ENCODE measurements at places on chromosomes 1 and 21.

GRCh38 chr1:197101978-197102377 lies 34.9 kb upstream of the F13B start:
- DNase-seq: no peak

DNA sequence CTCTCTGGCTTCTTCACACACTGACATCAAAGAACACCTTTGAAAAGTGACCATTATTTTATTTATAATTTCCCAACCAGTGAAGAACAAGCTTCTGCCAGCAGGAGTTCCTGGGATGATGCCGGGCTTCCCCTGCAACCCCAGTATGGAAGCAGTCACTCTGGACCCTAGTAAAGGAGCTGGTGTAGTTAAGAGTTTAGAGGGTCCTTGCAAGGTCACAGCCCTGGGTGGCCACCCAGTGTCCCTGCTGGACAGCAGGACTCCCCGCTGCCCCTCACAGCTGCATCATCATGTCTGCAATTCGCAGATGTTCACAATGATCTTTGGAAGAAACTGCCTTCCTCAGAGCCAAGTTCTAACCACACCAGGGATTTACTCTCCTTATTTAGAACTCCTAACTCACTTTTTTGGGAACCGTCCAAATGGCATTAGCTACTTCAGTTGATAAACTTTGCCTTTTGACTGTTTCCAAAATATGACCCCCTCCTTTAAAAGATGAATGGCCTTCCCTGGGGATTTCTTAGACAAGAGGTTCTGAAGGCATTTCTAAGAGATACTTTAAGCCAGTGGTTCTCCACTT lies 90.6 kb downstream of the HIVEP3 start:
- no peak for DNase-seq

DNA sequence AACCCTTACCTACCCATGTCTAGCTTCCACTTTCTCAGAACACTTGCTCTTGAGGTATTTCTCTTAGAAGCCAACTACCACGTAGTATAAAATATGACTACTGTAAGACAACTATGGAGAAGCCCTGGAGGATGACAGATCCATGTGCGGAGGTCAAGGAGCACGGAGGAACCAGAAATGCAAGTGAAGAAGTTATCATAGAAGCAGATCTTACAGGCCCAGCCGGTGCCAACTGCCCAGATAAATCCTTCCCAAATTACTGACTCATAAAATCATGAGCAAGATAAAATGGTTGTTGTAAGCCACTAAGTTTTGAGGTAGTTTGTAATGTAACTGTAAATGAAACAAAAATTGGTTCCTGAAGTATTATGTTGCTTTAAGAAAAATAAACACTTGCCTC lies 12.6 kb downstream of the GTF2B start:
- no peak for DNase-seq

DNA sequence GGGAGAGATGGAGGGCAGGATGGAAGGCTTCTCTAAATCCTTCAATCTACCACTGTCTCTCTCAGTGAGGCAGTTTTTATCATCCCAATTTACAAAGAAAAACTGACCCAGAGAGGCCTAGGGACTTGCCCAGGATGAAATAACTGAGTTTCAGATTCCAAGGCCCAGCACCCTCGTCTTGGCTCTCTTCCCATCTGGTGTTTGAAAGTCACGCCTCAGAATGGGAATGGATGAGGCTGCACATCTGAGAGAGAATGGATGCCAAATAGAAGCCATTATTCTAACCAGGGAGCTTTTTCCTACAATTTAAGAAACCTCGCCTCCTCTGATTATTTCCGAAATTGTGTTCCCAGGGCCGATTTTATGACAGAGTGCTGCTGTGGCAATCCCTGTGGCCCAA lies 10.6 kb upstream of the KCNN3 start:
- DNase-seq: no peak

DNA sequence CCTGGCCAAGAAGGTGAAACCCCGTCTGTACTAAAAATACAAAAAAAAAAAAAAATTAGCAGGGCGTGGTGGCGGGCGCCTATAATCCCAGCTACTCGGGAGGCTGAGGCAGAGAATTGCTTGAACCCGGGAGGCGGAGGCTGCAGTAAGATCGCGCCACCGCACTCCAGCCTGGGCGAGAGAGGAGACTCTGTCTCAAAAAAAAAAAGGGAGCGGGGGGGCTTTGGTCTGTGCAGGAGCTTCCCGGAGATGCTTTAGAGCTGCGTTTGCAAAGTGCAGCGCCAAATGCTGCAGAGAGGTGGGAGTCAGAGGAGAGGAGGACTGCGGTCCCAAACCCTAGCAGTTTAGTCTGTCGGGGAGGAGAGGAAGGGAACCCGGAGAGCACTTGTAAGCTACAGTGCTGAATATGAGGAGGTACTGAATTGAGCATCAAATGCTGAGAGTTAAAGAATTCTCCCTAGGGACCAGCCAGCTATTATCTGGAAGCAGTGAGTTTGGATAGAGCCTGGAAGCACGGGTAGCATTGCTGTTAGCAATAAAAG lies 569 bp downstream of the FALEC start:
- DNase-seq: peak; percentile 2

- DNase-seq: no peak
Measured at GRCh38 chr1:214314178-214314843, 33.4 kb downstream of the SMYD2 start.

DNA sequence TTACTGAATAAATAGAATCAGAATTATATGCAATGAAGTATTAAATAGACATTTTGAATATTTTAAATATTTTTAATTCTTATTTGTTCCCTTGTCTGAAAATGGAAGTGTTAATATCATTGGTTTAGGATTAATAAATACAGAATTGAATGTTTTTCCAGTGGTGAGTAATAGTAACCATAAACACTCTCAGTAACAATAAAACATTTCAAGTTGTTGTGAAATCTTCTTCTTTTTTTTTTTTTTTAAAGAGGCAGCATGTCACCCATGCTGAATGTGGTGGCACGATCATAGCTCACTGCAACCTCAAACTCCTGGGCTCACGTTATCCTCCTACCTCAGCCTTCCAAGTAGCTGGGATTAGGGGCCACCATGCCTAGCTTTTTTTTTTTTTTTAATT lies 86.2 kb upstream of the ZBTB18 start:
- no peak for DNase-seq

DNA sequence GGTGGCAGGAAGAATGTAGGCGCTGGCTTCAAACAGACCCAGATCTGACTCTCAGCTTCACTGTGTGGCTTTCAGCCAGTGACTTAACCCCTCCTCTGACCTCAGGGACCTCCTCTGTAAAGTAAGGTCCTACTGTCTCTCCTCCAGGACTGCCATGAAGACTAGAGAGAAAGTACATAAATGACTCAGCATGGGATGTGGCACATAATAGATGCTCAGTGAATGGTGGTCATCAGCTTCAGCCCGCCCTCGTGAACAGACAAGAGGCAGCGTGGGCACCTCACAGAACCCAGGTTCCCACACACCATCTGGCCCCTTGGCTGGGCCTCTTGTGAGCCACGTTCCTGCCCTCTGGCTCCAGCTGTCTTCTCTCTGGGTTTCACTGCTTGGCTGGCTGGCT lies 126.0 kb downstream of the SYF2 start:
- DNase-seq: no peak

GRCh38 chr1:74464037-74464436 lies 48.4 kb downstream of the LRRC53 start:
- DNase-seq: no peak

DNA sequence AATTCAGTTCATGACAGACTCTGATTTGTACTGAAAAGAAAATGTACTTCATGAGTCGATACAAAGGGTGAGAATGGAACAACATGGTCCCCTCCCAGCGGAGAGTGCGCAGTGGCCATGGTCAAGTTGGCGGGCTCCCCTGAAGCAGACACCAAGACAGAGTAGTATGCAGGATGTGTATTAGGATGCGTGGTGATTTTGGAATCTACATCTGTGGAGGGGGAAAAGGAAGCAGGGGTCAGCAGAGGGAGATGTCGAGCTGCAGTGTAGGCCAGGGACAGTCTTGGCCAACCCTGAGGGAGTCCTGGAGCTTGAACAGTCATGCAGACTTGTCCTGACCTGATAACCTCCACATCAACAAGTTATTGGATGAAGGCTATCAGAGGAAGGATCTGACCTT lies 481.0 kb downstream of the OMA1 start:
- DNase-seq: no peak

- no peak for DNase-seq
Measured at GRCh38 chr1:167791281-167792187, 69.8 kb downstream of the MPZL1 start.

Data from T-helper 9 cell (primary cell).